ENCODE measurements at places on chromosomes 3 and 15.

DNA sequence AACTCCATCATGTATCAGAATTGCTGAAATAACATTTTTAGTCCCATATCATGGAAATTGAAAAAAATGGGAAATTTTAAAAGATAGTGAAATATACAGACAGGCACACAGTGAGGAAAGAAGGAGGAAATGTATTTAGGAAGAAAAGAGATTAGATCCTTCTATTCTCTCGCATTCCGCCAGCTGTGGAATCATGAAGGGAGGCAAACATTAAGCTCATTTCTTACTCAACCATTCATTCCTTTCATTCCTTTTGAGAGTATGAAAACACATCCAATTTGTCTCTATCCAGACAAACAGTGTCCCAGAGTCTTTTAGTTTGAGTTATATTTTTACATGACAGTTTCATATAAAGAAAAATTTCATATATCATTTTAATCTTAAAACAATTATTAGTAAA lies 52.5 kb upstream of the KCNMB2 start:
- DNase-seq, result no peak

DNA sequence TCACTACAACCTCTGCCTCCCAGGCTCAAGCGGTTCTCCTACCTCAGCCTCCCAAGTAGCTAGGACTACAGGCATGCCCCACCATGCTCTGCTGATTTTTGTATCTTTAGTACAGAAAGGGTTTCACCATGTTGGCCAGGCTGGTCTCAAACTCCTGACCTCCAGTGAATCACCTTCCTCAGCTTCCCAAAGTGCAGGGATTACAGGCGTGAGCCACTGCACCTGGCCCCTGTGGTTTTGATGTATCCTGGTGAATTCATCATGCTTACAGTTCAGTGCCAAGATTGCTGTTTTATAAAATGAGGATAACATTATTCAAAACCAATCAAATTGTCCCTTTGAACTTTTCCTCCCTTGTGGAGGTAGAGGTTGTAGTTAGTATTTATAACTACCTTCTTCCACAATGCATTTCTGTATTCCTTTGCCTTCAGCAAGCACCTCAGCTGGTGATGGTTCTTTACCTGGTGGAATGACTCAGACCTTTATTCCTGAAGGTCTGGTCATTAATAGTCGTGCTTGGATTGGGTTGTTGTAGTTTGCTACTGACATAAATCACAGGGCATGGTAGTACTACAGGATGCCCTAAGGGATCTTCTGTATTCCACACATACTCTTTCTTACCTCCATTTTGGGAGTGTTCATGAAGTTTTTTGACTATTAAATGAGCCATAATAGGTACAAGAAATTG lies 76.9 kb downstream of the UBP1 start:
- DNase-seq, result no peak

GRCh38 chr3:27134171-27134796 lies 234.9 kb downstream of the NEK10 start:
- DNase-seq, result peak; percentile 52

DNA sequence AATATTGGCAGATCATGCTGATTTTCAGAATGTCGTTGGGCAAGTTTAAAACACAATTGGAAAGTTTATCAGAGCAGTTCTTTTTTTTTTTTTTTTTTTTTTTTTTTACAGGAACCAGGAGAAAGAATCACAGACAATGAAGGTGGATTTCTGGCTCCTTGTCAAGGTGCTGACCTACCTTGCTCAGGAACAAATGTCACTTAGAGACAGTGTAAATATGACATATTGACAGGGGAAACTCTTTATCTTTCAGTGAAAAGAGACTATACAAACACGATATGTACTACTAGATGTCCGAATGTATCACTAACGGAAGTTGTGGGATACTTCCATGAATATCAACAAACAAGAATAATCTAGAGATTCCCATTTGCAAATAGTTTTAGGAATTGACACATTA lies 237.3 kb downstream of the FMN1 start:
- no peak for DNase-seq

GRCh38 chr3:49199239-49199899 lies 28.0 kb downstream of the KLHDC8B start:
- DNase-seq, result no peak

- peak; percentile 29 for DNase-seq
Observed at GRCh38 chr3:127754411-127755304, 67.7 kb downstream of the MGLL start.

GRCh38 chr15:93033434-93034045 lies 55.5 kb downstream of the RGMA start:
- no peak for DNase-seq

- DNase-seq, result no peak
Observed at GRCh38 chr3:47156396-47156795, 7.5 kb downstream of the SETD2 start.

- no peak for DNase-seq
Observed at GRCh38 chr3:129591932-129592331, 14.5 kb downstream of the PLXND1 start.

GRCh38 chr3:73419179-73419803 lies 205.4 kb downstream of the PDZRN3 start:
- DNase-seq, result no peak

DNA sequence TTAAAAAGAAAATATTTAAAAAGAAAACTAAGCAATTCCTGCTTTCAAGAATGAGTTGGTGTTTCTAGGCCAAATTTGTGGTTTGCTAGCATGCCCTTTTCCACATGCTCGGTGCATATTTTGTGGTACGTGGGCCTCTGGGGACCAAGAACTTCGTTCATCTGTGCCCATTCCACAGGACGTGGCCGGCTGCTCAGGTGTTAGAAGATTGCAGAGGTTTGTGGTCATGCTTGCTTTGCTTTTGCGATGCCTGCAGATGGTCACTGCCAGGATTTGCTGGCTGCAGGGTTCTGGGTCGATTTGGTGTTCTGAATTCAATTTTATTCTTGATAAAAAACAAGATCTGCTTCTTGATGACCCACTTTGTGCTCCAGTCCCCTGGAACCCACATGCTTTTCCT lies 7.5 kb downstream of the PSTPIP1 start:
- DNase-seq, result no peak

DNA sequence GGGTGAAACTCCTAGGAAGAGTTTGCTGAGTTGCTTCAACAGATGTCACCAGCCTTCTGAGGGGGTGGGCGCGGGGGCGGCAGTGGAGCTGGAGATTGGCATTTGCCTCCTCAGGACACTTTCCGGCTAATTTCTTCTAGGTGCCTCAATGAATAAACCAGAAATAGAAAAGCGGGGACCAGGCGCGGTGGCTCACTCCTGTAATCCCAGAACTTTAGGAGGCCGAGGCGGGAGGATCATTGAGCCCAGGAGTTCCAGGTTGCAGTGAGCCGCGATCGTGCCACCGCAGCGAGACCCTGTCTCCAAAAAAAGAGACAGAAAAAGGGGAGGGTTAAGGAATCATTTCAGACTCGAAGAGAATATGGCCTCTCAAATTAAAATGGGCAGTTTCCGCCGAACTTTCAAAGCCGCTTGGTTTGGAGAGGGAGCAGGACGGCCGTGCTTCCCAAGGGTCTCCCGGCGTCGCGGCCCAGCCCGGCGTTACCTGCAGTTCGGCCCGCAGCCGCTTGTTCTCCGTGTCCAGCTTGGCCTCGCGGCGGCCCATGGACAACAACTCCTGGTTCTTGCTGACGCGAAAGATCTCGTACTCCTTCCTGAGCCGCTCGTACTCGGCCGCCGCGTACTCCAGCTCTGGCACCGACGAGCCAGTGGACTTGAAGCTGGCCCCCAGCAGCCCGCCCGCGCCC lies 587 bp downstream of the NPHP3 start:
- no peak for DNase-seq

DNA sequence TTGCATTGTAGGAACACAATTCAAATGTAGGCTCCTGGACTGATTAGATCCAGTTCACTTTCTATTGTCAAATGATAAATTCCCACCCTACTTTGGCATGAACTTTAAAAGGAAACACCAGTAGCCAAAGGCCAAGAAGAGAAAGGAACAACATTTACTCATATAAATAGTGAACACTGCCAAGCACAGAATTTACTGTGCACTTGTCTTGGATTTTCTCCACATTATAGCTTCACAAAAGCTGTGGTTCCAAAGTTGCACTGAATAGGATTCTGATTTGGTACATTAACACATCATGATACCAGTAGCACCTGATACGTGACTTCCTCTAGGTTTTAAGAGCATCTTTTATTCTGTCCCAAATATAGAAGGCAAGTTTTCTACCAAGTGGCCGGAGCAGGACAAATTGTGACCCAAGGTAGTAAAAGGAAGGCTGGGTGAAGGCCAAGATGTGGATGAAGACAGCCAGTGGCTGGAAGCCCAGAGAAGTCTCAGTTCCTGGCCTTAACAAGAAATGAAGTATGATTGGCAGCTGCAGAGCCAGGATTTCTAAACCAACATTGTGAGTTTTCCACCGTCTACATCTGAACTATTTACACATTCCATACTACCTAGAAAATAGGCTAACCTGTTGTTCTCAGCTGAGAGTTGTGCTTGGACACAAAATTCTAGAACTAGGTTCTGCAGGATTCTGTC lies 206.7 kb downstream of the THRB start:
- DNase-seq, result no peak

- DNase-seq, result no peak
Observed at GRCh38 chr15:86082619-86083380, 3.1 kb downstream of the AGBL1 start.

DNA sequence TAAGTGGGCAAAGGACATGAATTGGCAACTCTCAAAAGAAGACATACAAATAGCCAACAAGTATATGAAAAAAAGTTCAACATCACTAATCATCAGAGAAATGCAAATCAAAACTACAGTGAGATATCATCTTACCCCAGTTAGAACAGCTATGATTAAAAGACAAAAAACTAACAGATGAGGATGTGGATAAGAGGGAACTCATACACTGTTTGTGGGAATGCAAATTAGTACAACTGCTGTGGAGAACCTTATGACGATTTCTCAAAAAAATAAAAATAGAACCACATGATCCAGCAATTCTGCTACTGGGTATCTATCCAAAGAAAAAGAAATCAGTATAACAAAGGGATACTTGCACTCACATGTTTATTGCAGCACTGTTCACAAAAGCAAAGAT lies 28.6 kb downstream of the NEK10 start:
- no peak for DNase-seq

DNA sequence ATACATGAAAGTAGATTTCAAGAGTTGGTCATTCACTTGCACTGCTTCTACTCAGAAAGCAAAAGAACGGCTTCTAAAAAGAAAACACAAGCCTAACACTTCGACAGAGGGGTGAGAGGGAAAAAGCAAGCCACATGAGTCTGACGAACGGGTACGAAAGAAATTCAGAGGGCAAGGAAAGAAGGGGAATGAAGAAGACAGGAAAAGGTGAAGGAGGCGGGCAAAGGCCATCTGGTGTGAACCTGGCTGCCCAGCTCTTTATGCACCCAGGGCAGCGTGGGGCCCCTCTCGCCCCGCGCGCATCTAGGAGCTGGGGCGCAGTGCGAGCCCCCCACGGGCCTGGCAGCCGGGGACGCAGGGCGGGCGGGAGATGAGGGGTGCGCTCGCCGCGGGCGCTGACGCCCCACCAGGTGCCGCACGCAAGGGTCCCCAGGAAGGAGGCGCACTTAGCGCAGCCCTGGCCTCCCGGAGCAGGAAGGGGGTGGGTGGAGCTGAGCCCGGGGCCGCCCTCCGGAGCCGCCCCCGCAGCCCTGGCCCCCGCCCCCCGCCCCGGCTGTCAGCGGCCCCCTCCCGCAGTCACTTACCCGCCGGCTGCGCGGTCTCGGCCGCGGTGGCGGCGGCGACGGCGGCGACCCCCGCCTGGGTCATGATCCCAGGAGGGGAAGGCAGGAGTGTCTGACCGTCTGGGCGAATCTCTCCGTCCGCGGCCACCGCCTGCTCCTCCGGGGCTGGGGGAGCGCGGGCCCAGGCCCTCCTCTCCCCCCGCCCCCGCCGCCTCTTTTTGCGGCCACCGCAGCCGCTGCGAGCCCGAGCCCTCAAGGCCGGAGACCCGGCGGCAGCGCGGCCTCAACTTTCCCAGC lies at the start of gene USF3:
Gene USF3, minus strand, starts transcription at position 857 of the 860 bp plus-strand sequence. CDS start 21,764 bp downstream, outside the sequence.
- DNase-seq, result peak; percentile 69

DNA sequence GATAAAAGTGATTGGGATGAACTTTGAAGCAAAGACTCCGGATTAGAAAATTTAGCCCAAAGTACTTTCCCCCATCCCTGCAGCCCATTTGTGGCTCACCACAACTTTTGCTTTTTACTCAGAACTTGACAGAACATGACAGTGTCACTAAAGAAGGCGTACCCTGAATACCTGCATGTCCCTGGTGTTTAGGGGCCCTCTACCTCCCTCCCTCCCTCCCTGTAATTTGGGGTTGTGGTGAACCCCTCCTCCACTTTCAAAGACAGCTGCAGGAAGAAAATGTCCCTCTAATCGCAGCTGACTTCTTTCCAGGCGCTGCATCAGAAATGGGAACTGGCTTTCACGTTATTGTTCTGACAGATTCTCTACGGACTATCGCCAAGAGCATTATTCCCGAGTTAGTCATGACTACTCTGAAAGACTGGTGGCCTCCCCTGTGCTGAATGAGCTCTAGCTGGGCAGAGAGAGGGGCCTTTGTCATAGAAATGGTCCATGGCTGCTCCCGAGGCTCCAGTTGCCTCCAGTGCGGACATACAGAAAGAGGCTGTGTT lies 93.2 kb upstream of the ARHGEF3 start:
- no peak for DNase-seq

- no peak for DNase-seq
Observed at GRCh38 chr15:57485869-57486268, 105.8 kb upstream of the MYZAP start.

GRCh38 chr15:71093054-71094024 lies 21.9 kb upstream of the THSD4 start:
- no peak for DNase-seq

DNA sequence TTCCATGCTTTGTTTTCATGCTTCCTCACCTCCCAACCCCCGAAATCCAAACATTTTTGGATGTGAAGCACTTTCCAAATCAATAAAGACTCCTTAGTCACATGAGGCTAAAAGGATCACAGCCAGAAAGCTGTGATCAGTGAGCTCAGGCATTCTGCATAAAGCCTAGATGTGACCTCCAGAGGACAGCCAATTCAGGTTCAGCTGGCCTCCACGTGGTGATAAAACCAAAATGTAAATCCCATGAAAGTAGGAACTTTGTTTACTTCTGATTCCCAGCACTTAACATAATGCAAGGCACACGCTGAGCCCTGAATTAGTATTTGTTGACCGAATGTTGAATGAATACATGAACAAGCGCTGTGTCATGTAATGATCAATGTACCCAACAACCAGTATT lies 249.5 kb upstream of the EOMES start:
- no peak for DNase-seq

- DNase-seq, result no peak
Observed at GRCh38 chr3:98991393-98991792, 89.9 kb upstream of the DCBLD2 start.

DNA sequence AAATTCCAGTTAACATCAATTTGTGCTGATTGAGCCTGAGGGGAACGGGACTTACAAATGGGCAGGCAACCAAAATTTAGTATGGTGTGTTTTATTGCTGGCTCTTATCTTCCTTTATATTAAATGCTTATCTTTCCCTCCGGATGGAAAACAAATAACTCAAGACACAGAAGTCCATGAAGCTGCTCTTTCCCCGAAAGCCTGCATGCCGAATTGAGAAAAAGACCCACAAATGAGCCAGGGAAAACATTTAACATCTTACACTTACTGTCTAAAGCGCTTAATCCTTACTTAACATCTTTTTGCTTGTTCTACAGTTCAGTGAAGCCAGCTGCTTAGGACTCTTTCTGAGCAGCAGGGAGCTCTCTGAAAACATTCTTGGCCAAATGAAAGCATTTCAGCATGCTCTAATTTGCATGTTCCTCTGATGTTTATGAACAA lies 49.5 kb downstream of the HEG1 start:
- DNase-seq, result no peak

GRCh38 chr3:170956647-170957046 lies 48.2 kb upstream of the EIF5A2 start:
- no peak for DNase-seq
